ENCODE measurements at places on chromosomes 7 and 10.

GRCh38 chr7:72080341-72080766 is 331.8 kb downstream of the CALN1 start:
- no peak for DNase-seq

- DNase-seq: no peak
Observed at GRCh38 chr7:156015237-156016020, 203.2 kb upstream of the SHH start.

GRCh38 chr7:80445351-80445750 is 66.5 kb downstream of the GNAT3 start:
- no peak for DNase-seq

DNA sequence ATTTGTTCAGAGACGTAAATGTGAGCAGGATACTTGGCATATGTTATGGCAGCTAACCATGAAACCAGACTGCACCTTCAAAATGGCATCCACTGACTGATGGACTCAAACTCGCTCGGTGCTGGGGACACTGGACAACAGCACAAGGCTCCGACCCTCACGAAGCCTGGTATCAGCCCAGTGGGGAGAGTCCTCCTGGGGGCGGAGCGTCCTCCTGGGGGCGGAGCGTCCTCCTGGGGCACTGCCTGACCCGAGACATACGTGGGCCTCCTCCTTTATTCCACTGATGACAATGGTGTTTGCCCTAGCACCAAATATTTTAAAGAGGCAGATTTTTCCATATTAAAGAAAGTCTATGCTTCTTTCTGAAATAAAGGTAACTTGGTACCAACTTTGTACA is 39.5 kb downstream of the ESYT2 start:
- DNase-seq: no peak

DNA sequence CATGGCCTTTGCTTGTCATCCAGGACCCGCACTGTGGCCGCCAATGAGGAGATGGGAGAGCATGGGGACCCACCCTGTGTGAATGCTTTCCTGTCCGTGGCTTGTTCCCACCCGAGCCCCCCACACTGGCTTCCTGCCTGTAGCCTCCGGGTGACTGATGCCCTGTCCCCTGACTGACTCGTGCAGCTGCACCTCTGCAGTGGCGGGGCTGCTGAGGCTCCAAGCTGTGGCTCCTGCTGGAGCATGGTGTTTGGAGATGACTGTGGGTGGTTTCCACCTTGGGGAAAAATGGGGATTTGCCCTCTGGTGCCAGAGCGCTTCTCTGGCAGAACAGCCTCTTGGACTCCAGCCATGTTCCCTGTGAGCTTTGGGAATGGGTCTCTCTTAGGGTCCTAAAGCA is 2.1 kb downstream of the CAMK1D start:
- DNase-seq: no peak

DNA sequence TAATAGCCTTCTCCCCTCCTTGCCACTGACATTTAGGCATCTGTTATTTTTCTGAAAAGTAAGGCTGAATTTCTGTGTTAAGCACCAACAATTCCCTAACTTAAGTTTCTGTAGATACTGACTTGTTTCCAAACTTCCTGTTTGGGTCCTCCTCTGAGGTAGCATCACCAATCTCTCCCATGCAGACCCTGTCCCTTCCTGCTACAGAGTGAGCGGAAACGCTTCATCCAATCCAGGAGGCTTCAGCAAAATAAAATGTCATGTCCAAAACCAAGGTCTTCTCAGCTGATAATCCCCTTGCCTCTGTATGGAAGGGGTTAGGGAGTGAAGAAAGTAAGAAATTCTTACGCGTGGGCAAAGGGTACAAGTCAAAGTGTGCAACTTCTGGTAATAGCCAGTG is 29.9 kb downstream of the XPNPEP1 start:
- DNase-seq: no peak

- no peak for DNase-seq
Observed at GRCh38 chr7:4764402-4765007, 10.9 kb upstream of the AP5Z1 start.

GRCh38 chr10:65413001-65413400 is 1512.8 kb upstream of the LRRTM3 start:
- no peak for DNase-seq

GRCh38 chr10:49076319-49076718 is 39.0 kb downstream of the VSTM4 start:
- no peak for DNase-seq

DNA sequence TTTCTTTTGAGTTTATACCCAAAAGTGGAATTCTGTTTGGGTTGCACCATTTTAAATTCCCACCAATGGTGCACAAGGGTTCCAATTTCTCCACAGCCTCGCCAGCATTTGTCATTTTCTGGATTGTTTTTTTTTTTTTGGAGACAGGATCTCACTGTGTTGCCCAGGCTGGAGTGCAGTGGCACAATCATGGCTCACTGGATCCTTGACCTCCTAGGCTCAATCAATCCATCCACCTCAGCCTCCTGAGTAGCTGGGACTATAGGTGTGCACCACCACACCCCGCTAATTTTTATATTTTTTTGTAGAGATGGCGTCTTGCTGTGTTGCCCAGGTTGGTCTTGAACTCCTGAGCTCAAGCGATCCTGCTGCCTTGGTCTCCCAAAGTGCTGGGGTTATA is 46.6 kb downstream of the CUX1 start:
- no peak for DNase-seq

- no peak for DNase-seq
Observed at GRCh38 chr7:37104822-37105518, 343.7 kb downstream of the ELMO1 start.

- peak; percentile 78 for DNase-seq
Observed at GRCh38 chr10:73874267-73875138, at the start of gene CAMK2G. TSS of gene CAMK2G (minus strand) at chr10:73874555. CDS start at chr10:73874461, 94 bp downstream.

GRCh38 chr10:120584786-120585185 is 127.8 kb downstream of the PLPP4 start:
- no peak for DNase-seq

GRCh38 chr10:102069071-102069470 is 3.9 kb downstream of the HPS6 start:
- no peak for DNase-seq

DNA sequence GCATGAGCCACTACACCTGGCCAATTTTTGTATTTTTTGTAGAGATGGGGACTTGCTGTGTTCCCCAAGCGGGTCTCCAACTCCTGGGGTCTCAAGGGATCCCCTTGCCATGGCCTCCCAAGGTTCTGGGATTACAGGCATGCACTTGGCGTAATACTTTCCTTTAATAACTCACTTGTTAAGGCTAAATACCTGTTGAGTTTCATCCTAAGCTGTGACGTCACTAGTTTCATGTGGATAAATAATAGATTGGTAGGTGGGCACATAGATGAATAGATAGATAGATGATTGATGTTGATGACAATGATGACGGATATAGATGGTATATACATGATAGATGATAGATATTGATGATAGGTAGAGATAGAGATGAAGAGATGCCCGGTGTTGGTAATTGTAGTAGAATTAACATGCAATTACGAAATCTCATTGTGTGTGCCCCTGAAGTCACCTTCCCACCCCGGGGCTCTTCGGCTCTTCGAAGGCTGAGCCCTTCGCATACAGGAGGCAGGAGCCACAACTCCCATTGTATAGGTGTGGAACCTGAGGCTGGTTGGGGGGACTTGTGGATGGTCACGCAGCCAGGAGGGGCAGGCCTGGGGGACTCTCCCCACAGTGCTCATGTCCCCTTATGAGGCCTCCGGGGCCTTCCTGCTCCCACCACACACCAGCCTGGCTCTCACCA is 2.6 kb downstream of the GRIFIN start:
- DNase-seq: no peak

DNA sequence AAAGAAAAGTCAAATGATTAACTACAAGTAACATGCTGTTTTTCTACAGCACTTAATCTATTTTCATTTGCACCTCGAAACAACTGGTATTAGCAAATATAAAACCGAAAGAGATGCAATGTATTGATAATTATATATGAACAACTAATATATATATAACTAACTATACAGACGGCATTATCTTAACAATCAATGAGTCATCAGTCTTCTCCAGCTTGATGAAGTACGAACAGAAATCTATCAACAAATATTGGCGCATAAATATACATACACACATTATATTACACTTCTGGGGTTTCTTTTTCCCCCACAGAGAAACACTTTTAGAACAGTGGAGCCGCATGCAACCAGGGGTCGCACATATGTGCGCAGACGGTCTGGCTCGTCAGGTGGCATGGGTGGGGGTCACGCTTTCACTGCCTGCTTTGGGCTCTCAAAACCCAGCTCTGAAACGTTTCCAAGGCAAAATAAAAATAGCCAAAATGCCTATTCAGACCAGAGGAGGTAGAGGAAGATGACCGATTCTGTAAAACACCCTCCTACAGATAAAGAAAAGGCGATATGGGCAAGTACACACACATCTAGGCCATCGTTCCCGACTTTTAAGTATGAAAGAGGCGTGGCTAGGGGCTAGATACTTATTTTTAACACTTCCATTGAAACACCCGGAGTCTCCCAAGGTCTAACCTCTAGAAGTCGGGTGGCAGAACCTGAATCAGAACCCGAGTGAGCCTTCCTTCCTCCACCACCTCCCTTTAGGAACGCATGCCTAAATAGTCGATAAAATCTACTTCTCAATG is 1.7 kb downstream of the ARHGAP12 start:
- DNase-seq: no peak

- no peak for DNase-seq
Observed at GRCh38 chr10:101558204-101558603, 29.9 kb downstream of the POLL start.

DNA sequence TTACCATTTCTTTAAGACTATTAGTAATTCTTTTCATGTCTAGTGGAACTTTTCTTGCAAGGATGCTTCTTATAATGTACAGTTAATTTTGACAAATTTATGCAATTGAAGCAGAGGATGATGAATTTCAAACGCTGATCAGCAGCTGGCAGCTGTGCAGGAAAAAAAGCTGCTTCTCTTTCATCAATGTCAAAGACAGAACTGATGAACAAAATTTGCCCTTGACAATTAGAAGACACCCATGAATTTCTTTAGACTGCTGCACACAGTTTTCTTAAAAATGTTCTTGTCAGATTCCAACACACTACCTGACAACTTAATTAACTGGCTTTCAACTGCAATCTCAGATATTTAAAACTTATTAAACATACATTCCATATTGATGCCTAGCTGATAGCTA is 138.3 kb downstream of the SKAP2 start:
- DNase-seq: no peak

DNA sequence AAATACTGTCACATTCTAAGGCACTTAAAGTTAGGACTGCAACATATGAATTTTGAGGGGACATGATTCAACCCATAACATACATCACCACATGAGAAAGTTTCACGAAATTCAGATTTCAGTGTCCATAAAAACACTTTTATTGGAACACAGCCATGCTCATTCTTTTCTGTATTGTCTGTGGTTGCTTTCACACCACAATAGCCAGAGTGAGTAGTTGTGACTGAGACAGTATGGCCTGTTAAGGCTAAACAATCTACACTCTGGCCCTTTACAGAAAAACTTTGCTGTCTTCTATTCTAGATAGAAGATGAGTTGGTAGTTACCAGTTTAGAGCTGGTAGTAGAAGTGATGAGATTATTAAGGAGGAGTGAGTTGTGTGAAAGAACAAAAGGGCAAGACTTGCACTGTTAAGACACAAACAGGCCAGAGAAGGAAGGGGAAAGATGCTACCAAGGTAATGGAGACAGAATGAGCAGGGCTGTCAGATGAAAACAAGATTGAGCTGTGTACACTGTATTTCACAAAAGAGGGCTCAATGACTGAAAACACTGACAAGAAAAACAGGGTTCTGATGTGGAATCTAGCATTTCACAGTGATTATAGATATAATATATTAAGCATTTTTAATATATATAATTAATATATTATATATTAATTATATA is 108.6 kb downstream of the PPP1R3A start:
- no peak for DNase-seq

- DNase-seq: no peak
Observed at GRCh38 chr7:108568801-108569380, 615 bp downstream of the THAP5 start.

- no peak for DNase-seq
Observed at GRCh38 chr7:46155367-46155766, 234.3 kb upstream of the IGFBP3 start.

GRCh38 chr10:6786579-6787031 is 206.5 kb upstream of the PRKCQ start:
- no peak for DNase-seq

GRCh38 chr7:38535073-38535472 is 96.1 kb downstream of the AMPH start:
- DNase-seq: no peak

DNA sequence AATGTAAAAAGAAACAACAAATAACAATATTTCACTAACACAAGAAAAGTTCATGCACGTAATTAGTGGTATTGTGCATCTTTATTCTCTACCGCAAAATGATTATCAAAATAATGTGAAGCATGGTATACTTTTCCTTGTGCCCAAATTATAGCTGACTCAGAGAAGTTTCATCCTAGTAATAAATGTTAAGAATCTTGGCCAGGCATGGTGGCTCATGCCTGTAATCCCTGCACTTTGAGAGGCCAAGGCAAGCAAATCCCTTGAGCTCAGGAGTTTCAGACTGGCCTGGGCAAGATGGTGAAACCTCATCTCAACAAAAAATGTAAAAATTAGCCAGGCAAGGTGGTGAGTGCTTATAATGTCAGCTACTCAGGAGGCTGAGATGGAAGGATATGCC is 105.0 kb downstream of the KMT2C start:
- no peak for DNase-seq

DNA sequence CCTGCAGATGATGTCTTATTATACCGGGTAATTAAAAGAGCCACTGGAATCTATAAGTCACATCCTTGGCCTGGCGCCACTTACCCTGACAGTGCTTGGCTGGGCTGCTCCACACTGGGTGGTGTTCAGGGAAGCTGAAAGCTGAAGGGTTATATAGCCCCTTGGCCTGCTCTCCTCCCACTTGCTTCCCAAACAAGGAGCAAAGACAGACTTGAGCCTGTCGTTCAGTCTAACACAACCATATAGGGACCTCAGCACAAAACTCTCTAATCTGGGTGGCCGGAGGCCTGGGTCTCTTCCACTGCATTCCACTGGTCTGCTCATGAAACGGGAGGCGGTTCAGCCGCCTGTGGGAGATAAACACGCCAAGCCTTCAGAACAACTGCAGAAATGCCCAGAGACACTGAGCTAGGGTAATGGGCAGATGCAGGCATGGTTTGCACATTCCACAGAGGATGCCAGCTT is at the start of gene ACTA2:
ACTA2 (minus strand) TSS at position 127 of the 465 bp plus-strand sequence. CDS start 3,843 bp downstream, outside the sequence.
- DNase-seq: no peak

DNA sequence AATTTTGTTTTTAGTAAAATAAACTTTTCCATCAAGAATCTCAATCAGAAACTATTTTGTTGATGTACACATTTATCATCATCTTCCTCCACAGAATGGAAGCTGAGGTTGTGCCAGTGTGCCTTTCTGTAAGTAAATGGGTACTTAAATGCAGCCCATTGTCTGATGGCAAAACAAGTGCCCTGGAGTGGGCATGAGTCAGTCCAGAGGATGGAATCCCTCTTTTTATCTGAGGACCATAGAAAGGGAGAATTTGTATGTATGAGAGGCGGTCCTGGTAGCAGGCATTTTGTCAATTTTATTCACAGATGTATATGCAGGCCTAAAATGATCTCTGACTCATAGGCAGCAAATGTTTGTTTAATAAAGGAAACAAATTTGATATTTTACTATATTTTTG is 102.1 kb upstream of the MAGI2 start:
- DNase-seq: peak; percentile 11

GRCh38 chr10:124289851-124290795 is 128.6 kb downstream of the OAT start:
- DNase-seq: peak; percentile 22

Data from NCI-H345 (cell line).